Right atrium auricular region (tissue), 2 donors: ENCODE measurements at places on chromosomes 2 and 18. TPM values are rescaled to one million over a fixed set of nuclear protein-coding genes. Genes with fewer than 3 reads are reported as not detected.

Gene CXCR1
- 0.51 TPM for total RNA-seq

Gene GALM
- total RNA-seq, result 17.9 TPM

GRCh38 chr2:205763708-205764211 lies 81.5 kb downstream of the NRP2 start:
- no peak overlapping the region for H3K4me3 ChIP-seq
- DNase-seq, result peak; percentile 73
- peaks cover 24% of the 10 kb centered on the region for H3K4me1 ChIP-seq
- no peaks in the 10 kb centered on the region for H3K36me3 ChIP-seq
- H3K27me3 ChIP-seq, result no peaks in the 10 kb centered on the region

DNA sequence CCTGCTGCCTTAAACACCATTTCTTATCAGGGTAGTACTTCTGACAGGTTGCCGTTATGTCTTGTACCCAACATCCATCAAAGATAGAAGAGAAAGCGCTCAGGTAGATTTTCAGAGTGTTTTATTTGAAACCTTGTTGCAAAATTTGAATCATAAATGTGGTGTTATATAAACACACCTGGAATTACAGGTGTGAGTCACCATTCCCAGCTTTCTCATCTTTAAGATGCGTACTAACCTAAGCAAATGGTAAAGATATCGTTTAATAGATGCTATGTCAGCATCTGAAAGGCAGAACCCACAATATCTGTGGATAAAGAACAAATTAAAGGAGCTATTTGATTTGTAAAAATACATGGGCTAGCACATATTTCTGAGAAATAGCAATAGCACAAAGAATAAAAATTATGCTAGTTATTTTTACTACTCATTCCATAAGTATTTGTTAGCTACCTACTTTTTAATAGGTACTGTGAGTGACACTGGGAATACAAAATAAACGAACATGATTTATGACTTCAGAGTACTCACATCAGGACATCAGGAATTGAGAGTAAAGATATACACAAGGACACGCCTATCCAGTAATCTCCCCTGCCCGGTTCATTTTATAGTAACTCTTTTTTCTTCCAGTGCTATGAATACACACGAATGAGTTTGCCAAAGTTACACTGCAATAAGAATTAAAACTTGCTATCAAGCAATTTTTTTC lies 193.8 kb downstream of the RBM43 start:
- no peak overlapping the region for H3K4me3 ChIP-seq
- no peaks in the 10 kb centered on the region for H3K36me3 ChIP-seq
- no peak for DNase-seq

DNA sequence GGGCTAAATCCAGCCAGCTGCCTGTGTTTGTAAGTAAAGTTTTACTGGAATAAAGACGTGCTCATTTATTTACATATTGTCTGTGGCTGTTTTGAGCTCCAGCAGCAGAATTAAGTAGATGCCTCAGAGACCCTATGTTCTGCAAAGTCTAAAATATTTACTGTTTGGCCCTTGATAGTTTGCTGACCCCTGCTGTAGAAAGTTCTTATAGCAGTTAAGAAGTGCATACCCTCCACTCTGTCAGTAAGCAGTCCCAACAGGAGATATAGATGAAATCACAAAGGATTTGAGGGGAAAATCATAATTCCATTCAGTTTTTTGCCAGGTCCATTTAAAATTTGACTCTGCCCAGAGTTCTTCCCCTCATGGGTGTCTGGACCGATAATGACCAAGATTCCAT lies 50.1 kb upstream of the ITM2C start:
- no peaks in the 10 kb centered on the region for H3K4me1 ChIP-seq
- H3K36me3 ChIP-seq, result peaks cover 64% of the 10 kb centered on the region
- no peak for DNase-seq
- H3K27ac ChIP-seq, result no peak overlapping the region

DNA sequence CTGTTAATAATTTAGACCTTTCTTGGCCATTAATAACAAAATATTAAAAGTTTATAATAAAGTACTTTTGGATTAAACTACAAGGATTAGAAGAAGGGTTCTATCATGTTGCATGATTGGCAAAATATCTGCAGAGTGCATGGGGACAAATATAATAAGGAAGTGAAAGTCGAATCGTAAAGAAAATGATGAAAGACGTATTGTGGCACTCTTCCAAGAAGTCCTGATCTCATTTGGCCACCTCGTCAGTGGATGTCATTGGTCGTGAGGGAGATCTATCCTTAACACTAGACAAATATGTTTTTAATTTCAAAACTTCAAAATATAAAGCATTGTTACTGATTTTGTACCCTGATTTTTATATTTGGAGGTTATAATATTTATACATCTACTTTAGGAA lies 197.7 kb upstream of the STON1 start:
- no peaks in the 10 kb centered on the region for H3K27me3 ChIP-seq
- H3K27ac ChIP-seq, result no peak overlapping the region
- no peaks in the 10 kb centered on the region for H3K4me1 ChIP-seq
- H3K4me3 ChIP-seq, result no peak overlapping the region
- no peaks in the 10 kb centered on the region for H3K36me3 ChIP-seq
